Vagina (tissue), 2 donors: ENCODE measurements at places on chromosomes 2 and 18. TPM values are rescaled to one million over a fixed set of nuclear protein-coding genes. Genes with fewer than 3 reads are reported as not detected.

GRCh38 chr2:176934131-176934530, 278.5 kb upstream of the HNRNPA3 start:
- H3K36me3 ChIP-seq, result no peaks in the 10 kb centered on the region
- no peaks in the 10 kb centered on the region for H3K4me1 ChIP-seq
- no peak for DNase-seq

DNA sequence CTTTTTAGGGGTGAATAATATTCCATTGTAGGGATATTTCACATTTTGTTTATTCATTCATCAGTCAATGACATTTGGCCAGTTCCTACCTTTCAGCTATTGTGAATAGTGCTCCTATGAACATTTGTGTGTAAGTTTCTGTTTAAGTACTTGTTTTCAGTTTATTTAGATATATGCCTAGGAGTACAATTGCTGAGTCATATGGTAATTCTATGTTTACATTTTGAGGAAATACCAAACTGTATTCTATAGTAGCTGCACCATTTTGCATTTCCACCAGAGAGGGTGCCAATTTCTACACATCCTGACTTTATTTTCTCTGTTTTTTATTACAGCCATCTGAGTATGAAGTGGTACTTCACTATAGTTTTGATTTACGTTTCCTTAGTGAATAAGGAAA, 54.4 kb upstream of the ZNF236 start:
- H3K27ac ChIP-seq, result no peak overlapping the region
- no peak overlapping the region for H3K4me3 ChIP-seq
- H3K4me1 ChIP-seq, result no peaks in the 10 kb centered on the region
- no peaks in the 10 kb centered on the region for H3K36me3 ChIP-seq

DNA sequence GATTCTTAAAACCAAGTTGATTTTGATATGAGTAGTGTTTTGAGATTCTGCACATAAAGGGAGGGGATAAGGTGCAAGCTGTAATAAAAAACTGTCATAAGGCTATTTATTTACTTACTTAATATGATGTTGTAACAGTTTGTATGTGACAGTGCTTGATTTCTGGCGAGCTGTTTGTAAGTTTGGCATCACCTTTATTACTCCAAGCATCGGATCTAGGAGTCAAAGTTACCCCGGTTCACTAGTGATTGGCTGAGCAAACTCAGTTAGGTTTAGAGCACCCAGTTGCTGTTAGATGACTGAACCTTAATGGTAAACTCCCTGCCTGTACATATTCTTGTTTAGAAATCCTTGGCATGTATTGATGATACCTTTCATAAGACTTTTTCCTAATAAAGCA, 16.1 kb downstream of the ZCCHC2 start:
- H3K4me3 ChIP-seq, result no peak overlapping the region
- no peaks in the 10 kb centered on the region for H3K27me3 ChIP-seq
- peaks cover 12% of the 10 kb centered on the region for H3K4me1 ChIP-seq

DNA sequence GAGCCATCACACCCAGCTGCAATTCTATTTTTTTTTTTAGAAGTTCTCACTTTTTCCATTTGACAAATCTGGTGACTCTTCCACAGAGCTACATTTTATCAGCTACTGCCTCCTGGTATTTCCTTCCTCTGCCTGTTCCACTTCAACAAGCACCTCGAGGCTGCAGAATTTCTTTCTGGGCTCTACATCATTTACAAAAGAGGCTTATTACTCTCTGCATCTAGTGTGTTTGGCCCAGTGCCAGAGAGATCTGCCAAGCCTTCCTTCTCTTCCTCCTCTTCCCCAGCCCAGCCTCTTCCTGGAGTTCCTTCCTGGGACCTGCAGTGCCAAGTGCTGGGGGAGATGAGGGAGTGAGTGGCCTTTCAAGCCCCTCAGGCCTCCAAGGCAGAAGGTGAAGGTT, 119.6 kb upstream of the ITGA6 start:
- no peak overlapping the region for H3K4me3 ChIP-seq
- no peaks in the 10 kb centered on the region for H3K36me3 ChIP-seq
- DNase-seq, result no peak
- no peak overlapping the region for H3K27ac ChIP-seq
- no peaks in the 10 kb centered on the region for H3K4me1 ChIP-seq

GRCh38 chr18:77068321-77069312, 64.0 kb downstream of the MBP start:
- peaks cover 76% of the 10 kb centered on the region for H3K4me1 ChIP-seq
- peak overlapping the region; percentile 82 for H3K27ac ChIP-seq
- DNase-seq, result no peak
- no peak overlapping the region for H3K4me3 ChIP-seq
- H3K27me3 ChIP-seq, result no peaks in the 10 kb centered on the region

DNA sequence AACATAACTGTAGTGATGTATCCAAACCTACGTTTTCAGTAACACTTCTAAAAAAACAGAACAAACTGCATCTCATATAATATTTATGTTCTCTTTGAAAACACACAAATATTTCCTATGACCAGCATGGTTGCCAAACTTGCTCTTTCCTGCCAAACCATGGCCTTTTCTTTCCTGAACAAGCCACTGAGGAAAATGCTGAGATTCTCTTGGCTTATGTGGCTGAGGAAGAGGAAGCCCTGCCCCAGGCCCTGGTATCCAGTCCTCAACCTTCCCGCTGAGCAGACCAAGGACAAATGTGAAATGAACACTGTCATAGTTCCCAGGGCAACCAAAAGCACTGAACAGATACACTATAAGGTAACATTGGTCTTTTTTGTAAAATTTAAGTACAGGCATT, 35.9 kb upstream of the NARS1 start:
- H3K4me1 ChIP-seq, result no peaks in the 10 kb centered on the region
- no peak overlapping the region for H3K4me3 ChIP-seq
- H3K27me3 ChIP-seq, result no peaks in the 10 kb centered on the region
- no peak overlapping the region for H3K27ac ChIP-seq

GRCh38 chr2:120436885-120437603, 91.1 kb downstream of the INHBB start:
- DNase-seq, result no peak
- H3K4me1 ChIP-seq, result peaks cover 26% of the 10 kb centered on the region
- peak overlapping the region; percentile 59 for H3K27ac ChIP-seq
- no peak overlapping the region for H3K4me3 ChIP-seq
- H3K36me3 ChIP-seq, result no peaks in the 10 kb centered on the region

DNA sequence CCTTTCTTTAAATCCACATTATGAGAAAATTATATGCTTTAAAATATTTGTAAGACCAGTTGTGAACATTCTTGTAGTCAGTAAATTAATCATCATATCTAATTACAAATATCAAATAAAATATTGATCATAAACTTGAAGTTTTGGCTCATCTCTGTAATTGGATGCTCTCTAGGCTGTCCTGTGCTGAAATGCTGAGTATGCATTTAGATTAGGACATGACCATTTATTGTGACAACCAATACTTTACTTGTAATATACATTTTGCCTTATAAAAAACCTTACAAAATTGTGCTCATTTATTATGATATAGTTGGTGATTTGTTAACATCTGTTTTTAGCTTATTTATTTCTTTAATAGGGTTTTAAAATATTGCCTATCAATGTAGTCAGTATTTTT, 116.1 kb upstream of the DOCK10 start:
- no peaks in the 10 kb centered on the region for H3K36me3 ChIP-seq
- no peak for DNase-seq
- H3K27me3 ChIP-seq, result no peaks in the 10 kb centered on the region
- H3K4me3 ChIP-seq, result no peak overlapping the region
- no peak overlapping the region for H3K27ac ChIP-seq
- no peaks in the 10 kb centered on the region for H3K4me1 ChIP-seq

DNA sequence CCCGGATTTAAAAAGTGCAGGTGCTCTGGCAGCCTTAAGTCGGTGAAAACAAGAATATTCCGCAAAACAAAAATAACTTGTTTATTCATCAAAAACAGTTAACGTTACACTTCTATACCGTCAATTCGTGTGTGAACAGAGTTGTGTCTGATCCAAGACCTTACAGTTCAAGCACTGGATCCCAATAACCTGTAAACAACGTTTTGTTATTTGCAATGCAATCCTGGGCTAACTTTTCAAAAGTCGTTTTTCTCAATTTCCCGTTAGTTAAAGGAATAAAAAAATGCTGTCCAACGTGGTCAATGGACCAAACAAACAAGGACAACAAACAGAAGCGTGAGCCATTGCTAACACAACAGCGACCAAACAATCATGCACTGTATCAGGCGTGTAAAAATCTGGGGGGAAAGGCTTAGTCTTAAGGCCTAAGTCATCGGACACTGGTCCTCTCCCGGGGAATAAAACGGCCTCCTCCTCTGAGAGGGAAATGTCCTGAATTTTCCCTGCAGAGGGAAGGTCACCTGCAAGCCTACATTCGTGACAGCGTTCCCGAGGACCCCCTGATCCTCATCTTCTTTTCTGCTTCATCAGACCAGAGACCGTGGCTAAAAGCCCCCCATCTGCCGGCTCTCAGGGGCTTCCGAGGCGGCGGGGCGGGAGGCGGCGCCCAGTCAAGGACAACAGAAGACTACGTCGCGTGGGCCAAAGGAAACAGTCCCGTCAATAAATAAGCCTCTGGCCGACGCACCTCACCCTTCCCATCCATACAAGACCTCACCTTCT, 490 bp downstream of the NDUFS1 start:
- H3K36me3 ChIP-seq, result no peaks in the 10 kb centered on the region
- no peak for DNase-seq
- H3K4me1 ChIP-seq, result peaks cover 38% of the 10 kb centered on the region
- no peaks in the 10 kb centered on the region for H3K27me3 ChIP-seq

- H3K4me3 ChIP-seq, result no peak overlapping the region
- no peak for DNase-seq
- no peaks in the 10 kb centered on the region for H3K4me1 ChIP-seq
- H3K27me3 ChIP-seq, result no peaks in the 10 kb centered on the region
- H3K27ac ChIP-seq, result no peak overlapping the region
- no peaks in the 10 kb centered on the region for H3K36me3 ChIP-seq
Measured at GRCh38 chr2:134335601-134336000, 81.7 kb downstream of the MGAT5 start.

- no peak overlapping the region for H3K27ac ChIP-seq
- H3K36me3 ChIP-seq, result no peaks in the 10 kb centered on the region
- H3K27me3 ChIP-seq, result no peaks in the 10 kb centered on the region
- DNase-seq, result no peak
Measured at GRCh38 chr2:185108588-185108987, 510.3 kb downstream of the ZNF804A start.

DNA sequence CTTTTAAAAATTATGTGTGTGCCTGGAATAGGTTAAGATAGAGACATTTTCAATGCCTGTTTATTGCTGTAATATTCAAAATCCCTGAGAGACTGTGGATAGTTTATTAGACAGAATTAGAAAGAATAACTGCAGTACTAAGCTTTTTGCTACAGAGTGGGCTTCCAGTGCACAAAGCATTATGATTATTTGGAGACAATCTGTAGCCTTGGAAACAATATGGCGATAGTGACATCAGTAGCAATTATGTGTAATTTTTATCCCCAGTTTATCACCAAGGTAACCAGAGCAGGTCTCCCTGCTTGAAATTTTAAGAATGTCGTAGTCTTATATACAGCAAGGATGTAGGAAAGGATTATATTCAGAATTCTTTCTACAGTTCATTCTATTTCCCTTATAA, 100.0 kb downstream of the MYO3B start:
- no peaks in the 10 kb centered on the region for H3K4me1 ChIP-seq
- no peak for DNase-seq

- H3K4me1 ChIP-seq, result no peaks in the 10 kb centered on the region
- DNase-seq, result no peak
- no peak overlapping the region for H3K4me3 ChIP-seq
- H3K27ac ChIP-seq, result no peak overlapping the region
- peaks cover 62% of the 10 kb centered on the region for H3K36me3 ChIP-seq
- no peaks in the 10 kb centered on the region for H3K27me3 ChIP-seq
Measured at GRCh38 chr2:75655861-75656260, 9.3 kb downstream of the MRPL19 start.

Gene OSR1
- 5.9 TPM for total RNA-seq

Gene SLC9A4
- not detected for total RNA-seq

Gene IL36A
- 2.7 TPM for total RNA-seq

Gene HMSD
- total RNA-seq, result not detected
